ENCODE measurements at places on chromosomes 12 and 14. TPM values are rescaled to one million over a fixed set of nuclear protein-coding genes. Genes with fewer than 3 reads are reported as not detected.

GRCh38 chr12:71036526-71036925 lies 116.0 kb upstream of the PTPRR start:
- DNase-seq, result no peak

GRCh38 chr12:6326316-6327228 lies 15.3 kb downstream of the TNFRSF1A start:
- DNase-seq, result peak; percentile 41

DNA sequence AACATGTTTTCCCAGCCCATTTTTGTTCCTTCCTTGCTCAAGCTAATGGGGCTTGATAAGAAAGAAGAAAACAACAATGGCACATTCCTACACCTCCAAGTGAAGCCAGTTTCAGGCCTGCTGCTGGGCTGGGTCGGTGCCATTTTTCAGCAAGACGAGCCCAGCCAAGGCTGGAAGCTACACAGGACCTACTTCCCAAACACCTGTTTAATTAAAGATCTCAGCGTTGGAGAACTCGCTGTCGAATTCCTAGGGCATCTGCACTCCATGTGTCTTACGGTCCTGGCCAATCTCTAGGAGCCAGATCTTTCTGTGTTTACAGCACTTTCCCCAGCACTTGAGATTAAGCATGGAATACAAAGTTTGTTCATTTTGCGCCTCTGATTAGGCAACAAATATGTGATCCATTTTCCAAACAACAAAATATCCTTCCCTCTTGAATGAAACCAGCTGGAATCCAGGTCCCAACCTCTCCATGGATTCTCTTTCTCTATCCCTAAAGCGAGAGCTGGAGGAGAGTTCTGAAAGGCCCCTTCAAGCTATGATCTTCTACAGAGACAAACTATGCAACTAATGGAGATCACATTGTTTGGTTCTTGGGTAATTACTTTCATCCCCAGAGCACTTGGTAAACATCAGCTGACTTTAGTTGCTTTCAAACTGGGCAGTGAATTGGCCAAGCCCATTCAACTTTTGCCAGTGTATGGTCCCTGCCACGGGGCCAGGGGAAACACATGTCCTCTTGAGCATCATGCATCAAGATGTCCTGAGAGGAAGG lies 34.3 kb upstream of the TC2N start:
- DNase-seq, result no peak

Gene MYF6
- not detected for total RNA-seq

DNA sequence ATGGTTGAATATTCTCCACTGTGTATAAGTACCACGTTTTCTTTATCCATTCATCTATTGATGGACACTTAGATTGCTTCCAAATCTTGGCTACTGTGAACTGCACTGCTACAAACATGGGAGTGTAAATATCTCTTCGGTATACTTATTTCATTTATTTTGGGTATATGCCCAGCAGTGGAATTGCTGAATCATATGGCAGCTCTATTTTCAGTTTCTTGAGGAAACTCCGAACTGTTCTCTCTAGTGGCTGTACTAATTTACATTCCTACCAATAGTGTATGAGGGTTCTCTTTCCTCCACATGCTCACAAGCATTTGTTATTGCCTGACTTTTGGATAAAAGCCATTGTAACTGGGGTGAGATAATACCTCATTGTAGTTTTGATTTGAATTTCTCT lies 623.1 kb upstream of the LRFN5 start:
- no peak for DNase-seq

GRCh38 chr14:87170179-87170578 lies 822.8 kb downstream of the GALC start:
- no peak for DNase-seq

DNA sequence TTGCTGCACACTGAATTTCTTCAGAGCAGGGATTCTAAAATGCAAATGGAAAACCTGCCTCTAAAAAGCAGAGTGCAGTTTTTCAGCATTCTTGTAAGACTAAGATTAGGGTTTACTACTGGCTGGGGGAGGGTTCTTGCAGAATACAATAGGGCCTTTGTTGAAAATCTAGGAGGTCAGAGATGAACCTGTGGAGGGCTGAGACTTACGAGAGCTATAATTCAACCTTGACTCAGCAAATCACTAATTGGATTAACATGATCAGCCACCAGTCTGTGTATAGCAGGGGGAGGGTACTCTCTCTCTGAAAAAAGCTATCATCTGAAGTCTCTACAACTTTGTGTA lies 92.6 kb upstream of the HIF1A start:
- DNase-seq, result no peak

- peak; percentile 41 for DNase-seq
These were observed 24.0 kb downstream of the FGF6 start for GRCh38 chr12:4421590-4422031.

- no peak for DNase-seq
These were observed 115.6 kb upstream of the PKP2 start for GRCh38 chr12:33012226-33012625.

Gene ITGB7
- 500 TPM for total RNA-seq

DNA sequence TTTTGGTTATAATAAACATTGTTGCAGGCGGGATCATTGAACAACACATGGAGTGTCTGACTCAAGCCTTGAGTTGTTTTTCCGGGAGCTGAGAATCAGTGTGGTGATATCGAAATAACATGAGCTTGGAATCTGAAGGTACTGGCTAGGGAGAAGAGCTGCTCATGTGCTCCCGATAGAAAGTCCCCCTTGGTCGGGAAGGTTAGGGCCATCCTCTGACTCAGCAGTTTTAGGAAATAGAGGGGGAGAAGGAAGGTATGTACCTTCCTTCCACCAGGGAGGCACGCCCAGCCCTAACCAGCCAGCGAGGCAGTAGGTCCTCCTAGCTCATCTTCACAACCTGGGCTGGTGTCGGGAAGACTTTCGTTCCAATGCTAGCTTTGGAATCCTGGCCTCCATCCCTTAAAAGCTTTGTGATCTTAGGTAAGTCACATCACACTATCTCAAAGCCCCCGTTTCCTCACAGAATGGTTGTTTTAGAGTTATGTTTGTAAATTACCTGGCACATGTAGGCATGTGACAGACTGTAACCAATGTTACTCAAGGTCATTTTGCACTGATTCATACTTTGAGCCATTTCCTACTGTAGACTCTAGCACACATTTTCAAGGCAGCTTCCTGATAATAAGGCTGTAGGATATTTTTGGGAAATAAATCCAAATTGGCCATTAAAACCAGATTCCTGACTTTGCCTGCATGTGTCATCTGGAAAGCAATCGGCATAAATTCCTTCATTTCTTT lies 1.9 kb upstream of the RAB35 start:
- no peak for DNase-seq
